ENCODE measurements at places on chromosomes 16 and 17.

DNA sequence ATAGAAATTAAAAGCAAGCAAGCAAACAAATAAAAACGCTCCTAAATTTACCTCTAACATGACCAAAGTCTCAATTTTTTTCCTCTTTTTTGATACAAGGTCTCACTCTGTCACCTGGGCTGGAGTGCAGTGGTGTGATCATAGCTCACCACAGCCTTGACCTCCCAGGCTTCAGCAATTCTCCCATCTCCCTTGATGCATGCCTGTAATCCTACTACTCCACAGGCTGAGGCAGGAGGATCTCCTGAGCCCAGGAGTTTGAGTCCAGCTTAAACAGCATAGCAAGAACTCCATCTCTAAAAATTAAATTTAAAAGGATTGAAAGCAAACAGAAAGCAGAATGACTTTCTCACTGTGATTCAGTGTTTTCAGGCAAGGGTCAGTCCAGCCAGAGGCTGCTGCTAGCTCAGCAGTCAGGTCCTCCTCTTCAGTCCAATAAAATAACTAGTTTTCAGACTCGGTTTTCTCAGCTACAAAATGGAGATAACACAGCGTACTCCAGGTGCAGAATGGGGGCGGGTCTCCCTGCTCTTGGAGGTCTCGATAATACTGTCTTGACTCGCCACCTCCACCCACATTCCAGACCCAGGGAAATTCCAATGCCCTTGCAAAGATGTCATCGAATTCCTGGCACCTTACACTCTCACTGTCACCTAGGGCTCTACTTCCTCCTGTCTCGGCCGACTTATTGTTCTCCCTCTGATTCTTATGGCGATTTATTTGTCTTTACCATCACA lies 20.7 kb upstream of the MRTFB start:
- DNase-seq = peak; percentile 72

GRCh38 chr17:7237761-7238419 lies 1.4 kb downstream of the PHF23 start:
- no peak for DNase-seq

DNA sequence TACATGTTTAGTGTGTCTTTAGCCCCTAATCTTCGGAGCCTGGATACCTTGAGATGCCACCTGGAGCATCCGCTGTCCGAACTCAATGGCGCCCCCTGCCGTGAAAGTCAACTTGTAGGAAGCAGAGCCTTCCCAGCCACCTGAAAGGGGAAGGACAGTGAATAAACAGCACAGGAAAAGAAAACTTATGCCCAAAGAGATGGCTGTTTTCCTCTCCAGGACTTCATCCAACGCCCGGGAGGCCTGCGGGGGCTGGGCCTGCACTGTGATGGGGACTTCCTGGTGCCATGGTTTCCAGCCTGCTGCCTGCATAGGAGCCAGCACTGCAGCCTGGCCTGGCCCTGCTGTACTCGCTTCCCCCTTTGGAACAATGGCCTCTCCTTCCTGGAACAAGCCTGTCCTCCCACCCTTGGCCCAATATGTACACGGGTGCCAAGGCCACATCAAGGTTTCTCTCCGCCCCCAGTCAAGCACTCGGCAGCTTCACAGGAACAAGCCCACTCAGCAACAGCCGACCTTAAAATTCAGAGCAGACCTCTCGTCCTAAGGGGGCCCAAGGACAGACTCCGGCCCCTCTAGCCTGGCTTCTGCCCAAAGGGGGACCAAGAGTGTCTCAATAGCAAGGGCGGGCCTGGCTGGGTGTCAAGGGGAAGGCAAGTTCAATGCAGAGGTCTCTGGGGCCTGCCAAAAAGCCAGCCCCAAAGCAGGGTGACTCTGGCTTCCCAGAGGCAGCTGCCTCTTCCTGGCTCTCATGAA lies 4.5 kb upstream of the UNC13D start:
- DNase-seq = no peak

DNA sequence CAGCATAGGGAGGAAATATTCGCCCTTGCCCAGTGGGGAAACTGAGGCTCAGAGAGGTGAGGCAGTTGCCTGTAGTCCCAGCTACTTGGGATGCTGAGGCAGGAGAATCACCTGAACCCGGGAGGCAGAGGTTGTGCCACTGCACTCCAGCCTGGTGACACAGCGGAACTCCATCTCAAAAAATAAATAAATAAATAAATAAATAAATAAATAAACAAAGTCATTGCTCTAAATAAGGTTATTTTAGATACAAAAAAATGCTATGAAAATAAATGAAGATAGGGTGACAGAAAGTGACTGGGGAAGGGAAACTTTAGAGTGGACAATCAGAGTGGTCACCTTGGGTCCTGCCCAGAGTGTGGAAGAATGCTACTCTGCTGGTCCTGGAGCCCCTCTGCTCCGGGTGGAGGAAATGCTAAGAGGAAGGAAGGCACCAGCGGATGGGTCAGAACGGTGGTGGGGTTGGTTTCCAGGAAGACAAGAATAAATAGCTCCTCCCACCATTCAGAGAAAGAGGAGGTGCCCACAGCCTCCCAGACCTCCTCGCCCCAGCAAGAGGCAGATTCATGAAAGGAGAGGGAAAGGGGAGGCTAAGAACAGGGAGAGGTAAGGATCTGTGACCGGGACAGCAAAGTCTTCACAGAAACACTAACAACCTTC lies 17.6 kb downstream of the TRPV3 start:
- DNase-seq = no peak

DNA sequence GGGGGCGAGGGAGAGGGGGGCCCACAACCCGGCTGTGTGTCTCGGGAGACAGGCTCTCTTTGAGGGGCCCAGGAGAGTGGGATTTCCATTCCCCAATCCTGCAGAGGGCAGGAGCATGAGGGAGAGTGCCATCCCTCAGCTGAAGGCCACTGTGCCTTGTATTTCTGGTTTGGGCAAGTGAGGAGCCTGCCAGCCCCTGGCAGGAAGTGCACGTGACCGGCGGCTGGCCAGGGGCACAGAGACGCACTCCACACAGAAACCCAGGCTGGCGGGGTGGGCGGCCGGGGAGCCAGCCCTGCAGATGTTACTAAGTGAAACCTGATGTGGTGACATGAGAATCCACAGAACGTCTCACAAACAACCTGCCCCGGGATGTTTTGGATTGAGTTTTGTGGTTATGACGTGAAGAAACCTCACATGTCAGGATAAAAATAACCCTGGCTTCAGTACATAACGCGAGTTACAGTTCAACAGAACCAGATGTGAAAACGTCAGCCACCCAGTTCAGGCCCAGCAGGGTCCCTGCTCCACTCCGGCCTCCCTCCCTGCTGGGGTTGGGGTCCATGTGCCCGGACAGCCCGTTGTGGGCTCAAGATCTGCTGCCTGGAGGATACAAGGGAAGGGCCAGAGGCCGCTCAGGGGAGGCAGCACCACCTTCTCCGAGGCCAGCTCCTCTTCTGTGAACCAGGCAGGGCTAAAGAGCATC lies 51.7 kb upstream of the MTSS2 start:
- DNase-seq = no peak

DNA sequence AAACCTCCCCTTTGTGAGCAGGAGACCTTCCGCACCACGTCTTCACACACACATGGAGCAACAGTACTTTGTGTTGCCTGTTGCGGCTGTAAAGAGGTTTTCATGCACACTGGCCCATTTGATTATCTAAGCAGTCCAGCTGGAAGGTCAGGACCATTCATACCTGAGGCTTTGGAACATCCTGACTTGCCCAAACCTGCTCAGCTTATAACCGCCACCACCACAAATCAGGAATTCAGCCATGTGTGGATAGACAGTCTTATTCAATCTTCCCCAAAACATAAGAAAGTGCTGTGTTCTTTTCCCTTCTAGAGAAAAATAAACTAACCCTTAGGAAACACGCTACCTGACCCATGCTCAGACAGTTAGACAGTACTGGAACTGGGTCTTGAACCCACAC lies 81.6 kb upstream of the XYLT1 start:
- DNase-seq = no peak

GRCh38 chr17:80025140-80025539 lies 10.5 kb downstream of the TBC1D16 start:
- DNase-seq = no peak

DNA sequence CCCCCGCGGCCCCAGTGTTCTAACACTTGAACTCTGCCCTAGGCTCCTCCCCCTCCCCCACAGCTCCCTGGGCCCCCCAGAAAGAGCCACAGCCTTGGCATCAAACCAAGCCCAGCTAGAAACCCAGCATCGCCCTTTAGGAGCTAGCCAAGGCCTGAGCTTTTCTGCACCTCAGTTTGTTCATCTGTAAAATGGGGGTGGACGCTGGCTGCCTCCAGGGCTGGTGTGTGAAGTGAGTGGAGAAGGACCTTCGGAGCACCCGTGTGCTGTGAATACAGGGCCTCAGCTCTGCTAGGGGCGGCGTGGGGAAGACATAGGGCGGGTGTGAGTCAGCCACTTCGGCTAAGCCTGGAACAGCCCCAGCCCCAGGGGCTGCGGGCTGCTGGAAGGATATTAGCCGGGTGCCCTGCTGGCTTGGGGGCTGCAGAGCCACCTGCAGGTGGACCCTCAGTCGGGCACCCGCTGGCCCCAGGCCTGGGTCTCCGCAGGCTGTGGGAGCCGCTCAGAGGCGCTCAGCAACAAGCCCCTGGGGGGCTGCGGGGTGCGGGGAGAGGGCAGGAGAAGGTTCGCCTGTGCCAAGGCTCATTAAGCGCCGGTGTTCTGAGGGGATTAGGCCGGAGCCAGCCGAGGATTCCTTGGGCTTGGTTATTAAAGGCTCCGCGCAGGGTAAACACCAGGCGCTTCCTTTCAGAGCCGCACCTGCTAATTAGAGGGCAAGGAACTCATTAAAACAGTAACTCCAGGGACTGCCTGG lies 217.0 kb upstream of the CIBAR2 start:
- DNase-seq = no peak

DNA sequence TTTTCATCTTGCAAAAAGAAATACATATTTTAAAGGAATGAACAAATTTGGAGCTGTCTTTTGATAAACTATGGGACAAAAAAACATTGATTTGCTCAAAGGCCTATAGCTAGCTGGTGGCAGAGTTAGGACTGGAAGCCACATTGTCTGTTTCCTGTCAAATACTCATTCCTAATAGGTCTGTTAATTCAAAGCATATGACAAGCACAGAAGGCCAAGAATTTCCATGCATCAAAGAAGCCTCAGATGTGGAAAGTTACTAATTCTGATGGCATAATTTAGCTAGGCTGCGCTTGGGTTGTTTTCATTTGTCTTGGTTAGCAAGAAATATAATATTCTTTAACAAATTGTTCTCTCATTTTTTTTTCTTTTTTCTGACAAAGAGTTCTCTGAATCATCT lies 98.0 kb downstream of the CDK5R1 start:
- no peak for DNase-seq

- no peak for DNase-seq
Observed at GRCh38 chr17:43669971-43670644, 8.4 kb upstream of the MEOX1 start.

- DNase-seq = no peak
Observed at GRCh38 chr16:27174007-27174406, 29.3 kb upstream of the KDM8 start.

DNA sequence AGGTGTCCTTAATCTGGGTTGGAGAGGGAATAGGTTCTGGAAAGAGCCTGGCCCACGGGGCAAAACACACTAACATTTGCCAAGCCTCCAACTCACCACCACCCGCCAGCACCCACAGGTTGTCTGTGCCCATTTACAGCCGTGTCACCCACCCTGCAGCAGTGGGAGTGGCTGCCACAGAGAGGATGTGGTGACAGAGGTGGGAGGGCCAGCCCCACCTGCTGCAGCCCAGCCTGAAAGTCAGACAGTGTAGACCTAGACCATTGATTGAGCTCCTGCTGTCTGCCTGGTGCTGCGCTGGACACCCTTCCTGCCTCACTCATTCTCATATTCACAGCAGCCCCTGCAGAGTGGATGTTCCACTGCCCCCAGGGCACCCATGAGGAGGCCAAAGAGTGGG lies 44.7 kb downstream of the IL21R start:
- DNase-seq = no peak

DNA sequence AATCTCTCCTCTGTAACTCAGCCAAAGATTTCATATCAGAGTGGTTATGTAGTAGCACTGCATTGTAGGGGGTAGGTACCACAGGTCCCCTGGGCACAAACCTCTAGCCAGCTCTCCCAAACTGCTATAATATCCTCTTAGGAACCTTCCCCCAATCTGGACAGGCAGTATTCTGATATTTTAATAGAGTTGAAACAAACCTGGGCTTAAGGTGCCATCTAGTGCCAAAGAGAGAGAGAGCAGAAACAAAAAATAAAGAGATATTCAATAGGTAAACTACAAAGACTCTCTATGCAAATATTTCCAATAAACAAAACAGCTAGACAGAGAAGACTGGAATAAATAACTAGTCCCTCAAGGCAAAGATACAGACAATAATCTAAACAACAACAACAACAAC lies 1070.0 kb downstream of the CDH11 start:
- DNase-seq = no peak

DNA sequence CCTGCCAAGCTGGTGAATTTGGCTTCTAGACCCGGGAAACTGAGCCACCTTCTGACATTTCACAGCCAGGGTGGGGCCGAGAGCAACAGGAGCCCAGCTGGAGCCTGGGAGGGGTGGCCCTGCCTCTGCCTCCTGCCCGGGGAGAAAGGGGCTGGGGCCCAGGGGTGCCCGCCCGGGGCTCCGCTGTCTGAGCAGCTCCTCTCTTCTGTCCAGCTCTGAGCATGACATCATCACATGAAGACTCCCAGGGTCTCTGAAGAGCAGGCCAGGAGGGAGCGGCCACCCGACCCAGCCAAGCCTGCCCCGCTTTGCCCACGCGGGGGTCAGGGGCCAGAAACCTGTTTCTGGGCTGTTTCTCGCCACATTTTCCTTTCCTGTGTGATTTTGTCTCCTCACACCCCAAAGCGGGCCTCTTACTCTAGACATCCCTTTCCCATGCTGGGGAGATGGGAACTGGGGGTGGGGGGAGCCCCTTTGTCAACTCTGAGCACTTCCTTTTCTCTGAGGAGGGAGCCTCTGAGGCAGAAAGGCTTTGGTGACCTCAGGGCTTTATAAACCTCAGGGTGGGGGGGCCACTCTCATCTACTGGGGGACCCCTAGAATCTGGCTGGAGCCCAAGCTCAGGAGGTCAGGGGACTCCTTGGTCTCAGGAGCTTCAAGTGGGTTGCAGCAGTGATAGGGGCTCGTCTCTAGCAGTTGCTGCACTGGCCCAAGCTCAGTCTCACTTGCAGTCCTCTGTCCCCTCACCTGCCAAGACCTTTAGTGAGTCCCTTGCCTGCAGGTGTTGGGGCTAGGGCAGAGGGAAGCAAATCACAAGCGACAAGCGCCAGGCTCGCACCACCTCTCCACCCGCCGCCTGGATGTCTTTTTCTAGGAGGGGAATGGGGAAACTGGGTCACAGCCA lies 7.6 kb downstream of the UBALD2 start:
- no peak for DNase-seq

DNA sequence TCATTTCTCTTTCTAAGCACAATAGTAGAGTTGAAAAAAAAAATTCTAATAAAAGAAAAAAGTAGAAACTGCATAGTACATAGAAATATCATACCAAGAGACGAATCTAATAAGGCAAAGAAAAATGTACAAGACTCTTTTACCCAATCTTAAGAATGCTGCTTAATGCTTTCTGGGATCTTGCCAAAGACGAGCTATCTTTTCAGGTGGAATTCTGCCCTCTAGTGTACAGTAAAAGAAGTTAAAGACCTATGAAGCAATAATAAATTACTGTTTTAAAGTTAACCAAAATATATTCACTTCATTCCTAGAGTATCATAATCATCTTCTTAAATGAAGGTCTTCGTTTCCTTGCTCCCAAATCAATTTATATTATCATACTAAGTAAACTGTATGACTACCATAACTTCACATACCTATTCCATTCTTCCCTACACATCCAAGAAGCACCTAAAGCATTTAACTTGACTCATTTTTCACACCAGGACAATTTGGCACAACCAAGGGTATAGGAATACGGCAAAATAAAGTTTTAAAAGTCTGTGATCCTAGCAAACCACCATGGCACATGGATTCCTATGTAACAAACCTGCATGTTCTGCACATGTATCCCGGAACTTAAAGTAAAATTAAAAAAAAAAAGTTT lies 47.7 kb downstream of the CFDP1 start:
- DNase-seq = no peak

Data from iPS DF 6.9 (cell line).